ENCODE measurements at places on chromosomes 1 and 21.

- H3K4me1 ChIP-seq, result no peaks in the 10 kb centered on the region
- no peaks in the 10 kb centered on the region for H3K27me3 ChIP-seq
- H3K27ac ChIP-seq, result peak overlapping the region; percentile 56
Observed at GRCh38 chr1:109814993-109815786, 51.5 kb upstream of the EPS8L3 start.

DNA sequence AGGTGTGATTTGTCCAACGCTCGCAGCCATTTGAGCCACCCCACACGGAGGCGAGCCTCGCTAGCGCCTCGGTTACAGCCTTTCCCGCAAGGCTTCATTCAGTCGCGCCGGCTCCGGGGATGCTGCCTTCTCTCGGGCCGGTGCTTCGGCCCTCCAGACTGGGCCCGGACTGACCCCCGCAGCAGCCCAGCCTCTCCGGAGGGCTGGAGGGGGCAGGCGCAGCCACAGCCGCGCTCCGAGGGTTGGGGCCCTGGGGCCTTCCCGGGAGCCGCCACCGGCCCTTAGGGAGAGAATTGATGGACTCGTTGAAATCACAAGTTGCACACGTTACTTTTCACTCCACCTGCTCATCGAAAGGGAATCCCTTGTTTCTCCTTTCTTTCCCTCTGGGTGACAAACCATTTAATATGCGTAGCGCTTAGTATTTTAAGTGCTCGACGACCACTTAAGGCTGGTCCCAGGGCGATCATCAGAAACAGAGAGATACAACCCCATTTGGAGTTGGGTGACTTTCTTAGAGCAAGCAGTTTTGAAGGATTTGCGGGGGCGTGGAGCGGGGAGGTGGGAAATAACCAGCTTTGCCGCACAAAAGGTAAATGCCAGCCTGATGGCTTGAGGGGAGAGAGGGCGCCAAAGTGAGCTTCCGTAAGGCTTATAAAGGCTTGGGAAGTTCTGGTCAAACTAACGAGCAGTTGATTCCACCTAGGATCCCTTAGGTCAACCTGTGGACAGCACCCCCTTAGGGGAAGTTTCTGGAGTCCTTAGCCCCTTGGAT, 24.6 kb upstream of the ENAH start:
- H3K4me3 ChIP-seq, result no peak overlapping the region
- no peaks in the 10 kb centered on the region for H3K36me3 ChIP-seq
- H3K27ac ChIP-seq, result no peak overlapping the region
- no peaks in the 10 kb centered on the region for H3K4me1 ChIP-seq
- H3K27me3 ChIP-seq, result peaks cover 34% of the 10 kb centered on the region

DNA sequence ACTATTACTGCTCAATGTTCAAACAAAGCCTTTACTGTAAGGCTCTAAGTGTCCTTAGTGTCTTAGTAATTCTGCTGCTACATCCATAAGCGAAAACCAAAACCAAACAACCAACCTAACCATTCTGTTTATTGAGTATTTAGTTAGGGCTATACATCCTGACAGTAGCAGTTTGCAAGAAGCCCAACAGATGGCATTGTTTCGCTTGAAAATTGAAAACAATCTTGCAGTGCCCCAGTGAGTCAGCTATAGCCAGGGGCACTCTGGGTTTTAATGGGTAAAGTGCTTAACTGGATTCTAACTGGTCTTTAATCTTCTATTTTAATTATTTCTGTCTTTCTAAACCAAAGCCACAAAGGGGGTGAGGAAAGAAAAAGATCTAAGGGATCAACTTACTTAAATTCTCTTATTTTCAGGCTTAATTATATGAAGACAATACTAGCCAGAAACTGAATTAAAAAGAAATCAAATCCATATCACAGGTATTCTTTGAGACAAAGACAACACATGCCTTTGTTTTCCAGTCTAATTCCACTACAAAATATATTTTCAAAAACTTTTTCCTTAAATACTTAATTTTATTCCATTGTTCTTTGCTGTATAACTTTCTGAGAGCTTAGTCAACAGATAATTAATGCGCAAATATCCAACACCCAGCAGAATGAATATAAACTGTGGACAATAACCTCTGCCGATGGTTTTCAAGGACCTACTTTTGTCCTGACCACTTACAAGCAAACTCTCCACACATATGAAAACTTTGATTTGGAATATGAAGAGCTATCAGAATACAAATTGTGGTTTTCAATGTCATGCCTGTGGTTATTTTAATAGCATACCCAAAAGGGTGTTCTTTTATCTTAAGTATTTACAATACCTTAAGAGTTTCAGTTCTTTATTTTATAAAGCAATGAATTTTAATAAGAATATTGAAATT, 15.2 kb downstream of the POGZ start:
- H3K4me3 ChIP-seq, result peak overlapping the region; percentile 31
- ATAC-seq, result peak; percentile 94
- peaks cover 17% of the 10 kb centered on the region for H3K4me1 ChIP-seq
- no peaks in the 10 kb centered on the region for H3K27me3 ChIP-seq

- H3K4me1 ChIP-seq, result no peaks in the 10 kb centered on the region
- no peak overlapping the region for H3K4me3 ChIP-seq
- ATAC-seq, result no peak
- H3K27ac ChIP-seq, result no peak overlapping the region
- peaks cover 44% of the 10 kb centered on the region for H3K27me3 ChIP-seq
Observed at GRCh38 chr1:201264554-201264953, 18.8 kb upstream of the PKP1 start.

- no peaks in the 10 kb centered on the region for H3K36me3 ChIP-seq
- H3K27ac ChIP-seq, result no peak overlapping the region
- H3K4me3 ChIP-seq, result no peak overlapping the region
- ATAC-seq, result no peak
Observed at GRCh38 chr1:11882814-11883538, 24.2 kb upstream of the NPPB start.

- no peak for ATAC-seq
- no peaks in the 10 kb centered on the region for H3K36me3 ChIP-seq
- H3K27me3 ChIP-seq, result peaks cover 6% of the 10 kb centered on the region
Observed at GRCh38 chr1:245046769-245047168, 108.0 kb upstream of the KIF26B start.

DNA sequence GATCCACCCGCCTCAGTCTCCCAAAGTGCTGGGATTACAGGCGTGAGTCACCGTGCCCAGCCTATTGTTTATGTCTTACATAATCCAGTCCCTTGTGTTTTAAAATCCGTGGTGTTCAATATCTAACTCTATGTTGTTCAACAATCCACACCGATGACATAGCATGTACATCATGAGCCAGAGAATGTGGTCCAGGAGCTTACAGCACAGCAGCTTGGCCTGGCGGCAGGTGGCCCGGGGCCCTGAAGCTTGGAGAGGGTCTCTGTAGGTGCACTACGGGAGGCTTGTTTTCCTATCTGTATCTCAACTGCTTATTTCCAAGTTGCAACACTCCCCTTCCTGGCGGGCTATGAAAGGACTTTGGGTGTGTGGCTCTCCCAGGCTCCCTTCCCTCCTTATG, 138.4 kb downstream of the ADSS2 start:
- no peaks in the 10 kb centered on the region for H3K27me3 ChIP-seq
- H3K4me3 ChIP-seq, result no peak overlapping the region
- no peak overlapping the region for H3K27ac ChIP-seq
- no peaks in the 10 kb centered on the region for H3K36me3 ChIP-seq
- ATAC-seq, result no peak

DNA sequence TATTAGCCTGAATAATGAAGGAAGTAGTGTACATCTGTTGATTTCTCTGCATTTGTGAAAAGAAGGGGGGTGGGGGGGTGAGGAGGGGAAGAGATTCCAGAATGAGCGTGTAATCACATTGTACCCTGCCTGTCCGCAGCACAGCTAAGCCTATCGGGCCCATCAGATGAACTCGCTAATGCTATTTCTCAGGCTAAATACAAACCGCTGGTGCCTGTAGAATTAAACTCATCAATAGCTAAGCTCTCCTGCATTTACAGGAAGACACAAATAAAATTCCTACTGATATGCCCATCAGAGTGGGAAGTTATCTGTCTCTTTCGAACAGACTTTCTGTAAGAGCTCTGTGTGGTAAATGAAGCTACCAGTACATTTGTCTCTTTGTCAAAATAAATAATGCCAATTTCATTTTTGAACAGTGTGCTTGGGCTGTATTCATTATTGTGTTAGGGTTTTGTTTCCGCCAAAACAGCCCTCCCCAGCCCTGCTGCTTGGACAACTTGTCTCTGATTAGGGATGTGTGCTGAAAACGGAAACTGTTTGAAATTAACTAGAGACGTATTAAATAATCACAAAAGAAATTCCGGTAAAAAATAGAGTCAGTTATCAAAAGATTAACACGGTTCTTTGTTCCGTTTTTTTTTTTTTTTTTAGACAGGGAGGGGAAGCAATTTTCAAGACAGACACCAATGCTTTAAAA, 305.4 kb downstream of the TTLL7 start:
- ATAC-seq, result no peak
- peak overlapping the region; percentile 30 for H3K27ac ChIP-seq
- peak overlapping the region; percentile 54 for H3K4me3 ChIP-seq

- H3K36me3 ChIP-seq, result no peaks in the 10 kb centered on the region
- H3K27ac ChIP-seq, result no peak overlapping the region
- ATAC-seq, result no peak
- H3K4me1 ChIP-seq, result no peaks in the 10 kb centered on the region
- no peaks in the 10 kb centered on the region for H3K27me3 ChIP-seq
Observed at GRCh38 chr1:59755069-59755685, 59.6 kb upstream of the HOOK1 start.

DNA sequence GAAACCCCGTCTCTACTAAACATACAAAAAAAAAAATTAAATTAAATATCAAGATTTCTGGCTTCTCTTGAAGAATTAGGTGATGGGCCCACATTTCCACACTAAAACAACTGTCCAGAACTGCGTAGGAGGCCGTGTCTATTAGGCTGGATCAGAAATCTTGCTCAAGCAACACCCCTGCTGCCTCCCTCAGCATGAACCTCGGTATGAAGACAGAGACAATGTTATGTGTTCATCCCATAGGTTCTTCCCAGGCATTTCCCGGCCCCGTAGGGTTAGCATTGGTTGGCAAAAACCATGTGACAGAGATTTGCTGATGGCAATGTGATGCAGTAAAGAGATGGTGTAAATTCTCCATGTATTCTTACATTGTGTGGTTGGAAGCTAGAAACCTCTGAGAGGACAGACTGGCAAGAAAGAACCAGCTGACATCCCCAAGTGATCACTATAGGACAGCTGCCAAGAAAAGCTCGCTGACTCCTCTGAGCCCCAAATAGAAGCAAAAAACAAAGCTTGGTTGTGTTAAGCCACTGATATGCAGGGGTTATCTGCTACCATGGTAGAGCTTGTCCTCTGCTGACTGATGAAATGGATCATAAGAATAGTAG, 34.5 kb downstream of the EBNA1BP2 start:
- H3K36me3 ChIP-seq, result no peaks in the 10 kb centered on the region
- H3K27me3 ChIP-seq, result peaks cover 26% of the 10 kb centered on the region
- H3K4me3 ChIP-seq, result no peak overlapping the region
- H3K4me1 ChIP-seq, result no peaks in the 10 kb centered on the region
- ATAC-seq, result no peak

DNA sequence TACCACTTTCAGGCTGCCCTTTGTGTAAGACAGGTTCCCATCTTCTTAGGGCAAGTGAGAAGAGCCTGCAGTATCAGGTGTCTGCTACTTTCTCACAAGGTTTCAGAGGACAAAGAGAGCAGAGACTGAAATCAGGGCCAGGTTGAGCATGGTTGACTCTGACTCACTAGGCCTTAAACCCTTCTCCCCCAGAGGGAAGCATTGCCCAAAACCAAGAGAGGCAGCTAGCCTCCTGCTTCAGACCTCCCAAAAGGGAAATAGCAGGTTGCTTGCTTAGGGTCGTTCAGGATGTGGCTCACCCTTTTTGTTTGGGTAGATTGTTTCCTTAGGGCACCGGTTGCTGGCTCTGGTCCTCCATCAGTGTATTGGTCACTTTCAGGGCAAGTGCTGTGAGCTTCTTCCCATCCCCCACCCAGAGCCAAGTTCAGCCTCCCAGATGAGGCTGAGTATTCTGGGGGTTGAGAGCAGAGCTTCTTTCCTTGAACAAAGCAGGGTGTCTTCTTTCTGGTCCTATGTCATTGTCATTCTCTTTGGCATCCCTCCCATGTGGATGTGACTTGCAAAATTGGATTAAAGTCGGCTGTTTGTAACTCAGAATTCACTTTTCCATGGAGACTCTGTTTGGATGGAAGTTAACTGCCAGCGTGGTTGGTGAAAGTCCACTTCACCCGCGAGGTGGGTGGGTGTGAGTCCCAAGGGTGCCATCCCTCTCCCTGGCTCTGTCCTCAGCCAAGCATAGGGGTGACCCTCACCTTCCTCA, 55.5 kb upstream of the GALNT2 start:
- peaks cover 7% of the 10 kb centered on the region for H3K27me3 ChIP-seq
- no peak overlapping the region for H3K4me3 ChIP-seq
- no peaks in the 10 kb centered on the region for H3K4me1 ChIP-seq
- H3K36me3 ChIP-seq, result no peaks in the 10 kb centered on the region
- no peak overlapping the region for H3K27ac ChIP-seq

Measured in activated T-helper 17 cell treated with anti-CD3 and anti-CD28 coated beads, Interleukin-2, amount 50 U/mL, for 72 hours (primary cell).